ENCODE measurements at places on chromosomes 5 and 9.

DNA sequence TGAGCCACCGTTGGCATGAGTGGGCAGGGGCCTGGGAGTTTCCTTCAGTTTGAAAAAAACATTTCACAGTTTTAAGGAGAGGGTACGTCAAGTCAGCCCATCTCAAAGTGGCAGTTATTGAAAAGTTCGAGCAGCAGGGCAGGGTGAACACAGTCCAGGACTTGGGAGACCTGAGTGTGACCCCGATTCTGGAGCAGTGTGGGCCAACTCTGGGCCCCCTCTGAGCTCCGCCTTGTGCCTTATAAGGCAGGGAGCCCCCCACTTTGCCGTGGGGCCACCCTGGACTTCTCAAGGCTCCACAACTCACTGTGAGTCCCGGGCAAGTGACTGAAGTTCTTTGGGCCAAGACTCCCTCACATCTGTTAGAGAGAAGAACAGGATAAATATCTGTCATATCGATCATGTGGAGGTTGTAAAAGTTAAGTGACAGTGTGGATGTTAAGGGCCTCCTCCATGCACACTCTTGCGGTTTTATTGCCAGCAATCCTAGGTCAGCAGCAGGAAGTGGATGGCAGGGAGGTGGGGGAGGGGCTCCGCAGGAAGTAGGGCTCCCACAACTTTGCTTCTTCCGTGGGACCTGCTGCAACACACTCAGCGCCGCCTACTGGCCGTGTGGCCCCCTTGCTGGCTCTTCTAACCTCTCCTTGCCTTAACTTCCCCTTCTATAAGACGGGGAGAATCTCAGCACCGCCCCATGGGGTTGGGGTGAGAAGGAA is 38.4 kb downstream of the HRH2 start:
- DNase-seq: peak; percentile 85

DNA sequence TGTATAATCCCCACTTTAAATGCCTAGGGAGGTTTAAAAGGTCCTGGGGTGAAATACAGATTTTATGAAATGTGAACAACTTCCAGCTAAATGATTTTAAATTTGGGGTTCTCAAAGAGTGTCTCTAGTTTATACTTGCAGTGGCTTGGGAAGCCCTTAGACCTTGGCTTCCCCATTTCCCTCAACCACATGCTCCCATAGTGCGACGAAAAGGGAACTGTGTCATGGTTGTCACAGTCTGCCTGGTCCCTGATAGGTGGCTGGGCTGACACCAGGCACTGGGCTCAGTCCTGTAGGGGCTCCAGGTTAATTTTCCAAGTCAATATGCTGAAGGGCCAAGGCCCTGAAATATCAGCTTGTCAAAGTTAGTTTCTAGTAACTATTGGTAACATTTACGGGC is 10.4 kb upstream of the CXCL14 start:
- DNase-seq: no peak

- DNase-seq: no peak
Observed at GRCh38 chr5:120053841-120054240, 410.3 kb upstream of the PRR16 start.

DNA sequence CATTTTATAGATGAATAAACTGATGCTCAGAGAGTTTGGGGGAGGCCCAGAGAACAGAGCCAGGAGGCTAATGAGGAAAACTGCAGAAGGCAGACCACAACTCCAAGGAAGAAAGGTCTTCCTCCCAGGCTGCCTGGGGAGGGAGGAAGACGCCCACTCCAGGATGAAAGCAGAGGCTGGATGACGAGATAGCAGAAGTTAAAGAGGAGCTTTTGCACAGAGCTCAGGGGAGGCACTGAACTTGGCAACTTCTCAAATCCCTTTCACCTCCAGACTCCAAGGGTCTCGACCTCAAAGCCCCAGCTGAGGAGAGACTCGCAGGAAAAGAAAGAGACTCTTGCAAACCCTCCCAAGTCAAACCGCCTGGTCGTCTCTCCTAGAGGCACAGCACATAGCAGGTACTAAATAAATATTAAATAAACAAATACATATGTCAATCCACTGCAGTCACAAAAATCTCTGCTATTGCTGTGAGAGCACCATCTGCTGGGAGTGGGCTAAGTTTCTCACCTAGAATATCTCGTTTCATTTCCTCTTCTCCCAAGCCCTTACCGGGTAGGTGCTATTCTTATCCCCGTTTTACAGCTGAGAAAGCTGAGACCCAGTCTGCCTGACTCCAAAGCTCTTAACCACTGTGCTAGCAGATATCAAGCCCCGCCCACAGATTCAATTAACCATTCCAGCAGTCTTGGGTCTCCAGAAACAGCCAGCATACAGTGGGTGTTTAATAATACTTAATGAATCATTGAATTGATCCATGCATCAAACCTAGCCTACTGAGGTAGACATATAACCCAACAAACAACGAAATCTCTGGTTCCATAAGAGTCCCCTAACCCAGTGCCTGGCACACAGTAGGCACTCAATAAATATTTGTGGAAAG is 97.8 kb upstream of the HAND1 start:
- peak; percentile 85 for DNase-seq

DNA sequence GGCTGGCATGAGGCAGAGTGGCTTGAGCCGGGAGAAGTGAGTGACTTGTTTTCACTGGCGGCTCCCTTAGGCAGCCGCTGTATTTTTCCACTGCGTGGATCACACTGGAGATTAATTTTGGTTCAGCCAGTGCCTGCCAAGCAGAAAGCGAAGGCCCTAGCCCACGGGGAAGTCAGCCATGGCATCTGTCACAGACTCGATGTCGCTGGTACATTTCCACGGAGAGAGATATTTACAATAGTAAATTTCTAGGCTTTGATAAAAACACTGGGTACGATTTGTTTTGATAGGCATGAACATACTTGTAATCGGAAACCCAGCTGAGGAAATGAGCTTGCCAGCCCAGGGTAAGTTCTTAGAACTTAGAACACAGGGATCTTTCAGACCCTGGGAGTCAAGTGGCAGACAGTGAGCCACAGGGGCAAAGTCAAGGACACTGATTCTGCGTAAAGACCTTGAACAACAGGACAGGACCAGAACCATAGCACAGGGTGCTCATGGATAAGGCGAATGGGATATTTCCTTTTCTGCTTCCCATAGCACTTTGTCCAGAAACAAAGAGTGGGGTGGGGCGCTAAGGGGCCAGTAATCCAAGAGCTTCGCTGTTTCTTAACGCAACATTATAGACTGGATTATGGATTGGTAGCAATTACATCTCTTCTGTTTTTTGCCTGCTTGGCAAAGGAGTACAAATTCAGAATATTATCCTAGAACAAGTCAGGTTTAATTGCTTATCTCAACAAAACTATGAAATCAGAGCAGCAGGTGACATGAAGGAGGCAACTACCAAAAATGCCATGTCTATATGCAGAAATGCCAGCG is 4.5 kb downstream of the DUSP1 start:
- no peak for DNase-seq

- no peak for DNase-seq
Observed at GRCh38 chr9:27847818-27848217, 274.5 kb upstream of the C9orf72 start.

- DNase-seq: no peak
Observed at GRCh38 chr5:161481922-161482321, 64.6 kb downstream of the GABRB2 start.

- DNase-seq: no peak
Observed at GRCh38 chr9:4600368-4600767, 61.7 kb upstream of the PLPP6 start.

GRCh38 chr9:113989714-113990569 is 88.2 kb downstream of the AMBP start:
- DNase-seq: no peak

- no peak for DNase-seq
Observed at GRCh38 chr5:173201636-173202265, 33.3 kb downstream of the NKX2-5 start.

- peak; percentile 37 for DNase-seq
Observed at GRCh38 chr5:172658961-172659501, 18.0 kb downstream of the NEURL1B start.

- no peak for DNase-seq
Observed at GRCh38 chr9:93136011-93136440, 2.0 kb upstream of the NINJ1 start.

DNA sequence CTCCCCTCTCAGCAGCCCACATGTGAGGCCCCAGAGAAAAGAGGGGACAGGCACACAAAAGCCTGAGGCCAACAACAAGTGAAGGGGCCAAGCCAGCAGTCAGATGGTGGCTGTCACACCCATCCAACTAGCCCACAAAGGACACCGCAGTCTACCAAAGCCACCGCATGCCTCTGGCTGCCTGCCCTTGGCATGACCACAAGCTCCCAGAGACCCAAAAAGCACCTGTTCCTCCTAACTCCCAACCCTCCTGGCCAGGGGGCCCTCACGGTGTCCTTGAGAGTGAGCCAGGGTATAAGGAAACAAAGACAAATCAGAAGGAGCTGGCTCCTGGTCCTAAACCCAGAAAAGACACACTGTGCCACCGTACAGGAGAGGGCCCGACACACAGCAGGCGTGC is 77.8 kb upstream of the LRRTM2 start:
- DNase-seq: peak; percentile 84

GRCh38 chr5:170508660-170509347 is 5.0 kb downstream of the KCNIP1 start:
- no peak for DNase-seq

DNA sequence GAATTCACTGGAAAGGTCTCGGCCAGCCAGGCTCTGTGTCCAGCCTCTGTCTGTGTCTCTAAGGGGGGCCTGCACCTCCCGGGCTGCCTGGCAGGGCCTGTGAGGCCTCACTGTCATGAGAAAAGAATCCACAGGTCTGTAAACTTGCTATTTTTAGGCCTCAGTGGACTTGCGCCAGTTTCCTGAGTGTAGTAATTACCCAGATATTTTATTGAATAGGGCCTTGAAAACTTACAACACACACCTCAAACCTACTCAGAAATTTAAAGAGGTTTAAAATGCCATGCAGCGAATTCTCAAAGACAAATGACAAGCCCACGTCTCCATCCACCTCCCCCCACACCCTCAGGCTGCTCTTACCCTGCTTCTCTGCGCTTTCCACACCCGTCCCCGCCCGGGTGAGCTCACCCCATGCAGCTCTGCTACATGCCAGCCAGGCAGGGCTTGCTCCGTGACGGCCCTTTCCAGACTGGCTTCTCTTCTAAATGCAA is 8.8 kb upstream of the TENT4A start:
- no peak for DNase-seq

- DNase-seq: no peak
Observed at GRCh38 chr9:130364619-130365322, 80.0 kb upstream of the ASS1 start.

- DNase-seq: no peak
Observed at GRCh38 chr9:5563417-5563815, 53.1 kb downstream of the PDCD1LG2 start.

DNA sequence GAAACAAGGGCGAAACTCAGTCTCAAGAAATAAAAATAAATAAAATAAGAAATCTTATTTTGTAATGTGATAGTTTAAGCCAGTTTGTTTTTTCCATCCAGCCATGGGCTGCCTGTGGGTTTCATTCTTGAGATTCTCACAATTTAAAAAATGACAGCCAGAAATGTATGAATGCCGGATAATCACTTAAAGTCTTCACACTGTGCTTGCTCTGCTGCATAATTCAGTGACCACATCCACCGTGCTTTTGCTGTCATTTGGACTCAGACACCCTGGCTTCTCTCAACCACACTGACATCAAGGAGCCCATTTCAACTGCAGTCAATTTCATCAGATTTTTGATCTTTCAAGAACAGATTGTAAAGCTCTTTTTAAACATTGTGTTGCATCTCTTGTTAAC is 61.0 kb upstream of the DAPK1 start:
- no peak for DNase-seq

DNA sequence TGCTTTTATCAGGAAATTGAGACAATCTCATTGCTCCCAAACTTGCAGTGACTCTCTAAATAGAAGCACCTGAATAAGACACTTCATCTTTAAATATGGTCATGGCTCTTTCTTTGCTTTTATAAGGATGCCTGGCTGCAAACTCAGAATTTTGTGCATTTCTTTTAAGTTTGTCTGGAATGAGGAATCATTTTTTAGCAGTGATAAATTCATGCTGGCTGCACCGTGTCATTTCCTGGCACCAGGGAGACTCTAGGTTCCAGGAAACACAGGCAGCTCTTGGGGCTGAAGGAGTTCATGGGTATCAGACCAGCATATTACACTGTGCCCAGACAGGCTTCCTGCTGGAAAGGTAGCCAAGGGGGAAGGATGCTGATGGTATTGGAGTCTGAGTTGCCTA is 109.9 kb downstream of the NUDT12 start:
- DNase-seq: no peak

DNA sequence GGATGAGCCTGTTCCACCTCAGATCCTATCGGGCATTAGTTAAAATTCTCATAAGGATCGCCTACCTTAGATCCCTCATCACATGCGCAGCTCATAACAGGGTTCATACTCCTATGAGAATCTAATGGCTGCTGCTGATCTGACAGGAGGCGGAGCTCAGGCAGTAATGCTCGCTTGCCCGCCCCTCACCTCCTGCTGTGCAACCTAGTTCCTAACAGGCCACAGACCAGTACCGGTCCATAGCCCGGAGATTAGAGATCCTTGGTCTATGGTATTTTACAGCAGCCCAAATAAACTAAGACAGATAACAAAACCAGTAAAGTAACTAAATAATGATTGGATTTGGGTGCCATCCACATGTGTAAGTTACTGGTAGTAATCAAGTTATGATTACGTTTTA is 17.5 kb downstream of the GOLPH3 start:
- DNase-seq: no peak

DNA sequence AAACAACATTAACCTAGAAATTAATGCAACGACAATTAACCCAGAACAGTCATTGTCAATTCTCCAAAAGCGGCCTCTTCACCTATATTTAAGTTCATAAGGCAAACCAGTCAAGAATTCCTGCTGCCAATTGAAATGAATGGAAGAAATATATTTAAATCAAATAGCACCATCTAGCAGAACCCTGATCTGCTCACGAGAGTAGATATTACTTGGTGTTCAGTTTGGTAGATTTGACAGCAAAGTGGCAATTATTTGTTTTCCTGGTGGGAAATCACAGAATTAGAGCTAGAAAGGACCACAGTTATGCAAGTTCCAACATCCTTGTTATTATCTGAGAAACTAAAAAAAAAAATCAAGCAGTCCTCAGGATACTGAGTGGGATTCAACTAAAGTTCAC is 2.3 kb downstream of the SSBP2 start:
- DNase-seq: no peak

DNA sequence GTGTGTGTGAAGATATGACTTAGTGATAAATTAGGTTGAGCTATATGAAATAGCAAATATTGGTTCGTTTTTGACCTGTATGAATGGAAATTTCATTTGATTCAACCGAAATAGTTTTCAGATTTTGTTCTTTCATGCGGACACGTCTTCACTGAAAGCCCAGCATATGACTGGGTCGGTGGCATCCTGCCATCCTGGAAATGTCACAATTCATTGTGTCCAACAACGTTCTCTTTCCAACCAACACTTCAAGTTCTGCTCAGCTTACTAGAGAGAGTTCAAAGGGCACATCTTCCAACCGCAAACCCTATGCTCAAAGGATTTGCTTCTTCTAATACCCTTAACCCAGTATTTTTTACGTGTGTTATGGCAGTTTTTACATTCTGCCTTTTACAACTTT is 252.5 kb downstream of the NTRK2 start:
- DNase-seq: no peak

- no peak for DNase-seq
Observed at GRCh38 chr5:79853676-79854418, 137.2 kb downstream of the MTX3 start.

Measured in RPMI8226 (cell line).